ENCODE measurements at places on chromosomes 2 and 18. TPM values are rescaled to one million over a fixed set of nuclear protein-coding genes. Genes with fewer than 3 reads are reported as not detected.

ALK gene
- total RNA-seq: not detected

C1QL2 gene
- not detected for total RNA-seq

PROC gene
- total RNA-seq: not detected

DNA sequence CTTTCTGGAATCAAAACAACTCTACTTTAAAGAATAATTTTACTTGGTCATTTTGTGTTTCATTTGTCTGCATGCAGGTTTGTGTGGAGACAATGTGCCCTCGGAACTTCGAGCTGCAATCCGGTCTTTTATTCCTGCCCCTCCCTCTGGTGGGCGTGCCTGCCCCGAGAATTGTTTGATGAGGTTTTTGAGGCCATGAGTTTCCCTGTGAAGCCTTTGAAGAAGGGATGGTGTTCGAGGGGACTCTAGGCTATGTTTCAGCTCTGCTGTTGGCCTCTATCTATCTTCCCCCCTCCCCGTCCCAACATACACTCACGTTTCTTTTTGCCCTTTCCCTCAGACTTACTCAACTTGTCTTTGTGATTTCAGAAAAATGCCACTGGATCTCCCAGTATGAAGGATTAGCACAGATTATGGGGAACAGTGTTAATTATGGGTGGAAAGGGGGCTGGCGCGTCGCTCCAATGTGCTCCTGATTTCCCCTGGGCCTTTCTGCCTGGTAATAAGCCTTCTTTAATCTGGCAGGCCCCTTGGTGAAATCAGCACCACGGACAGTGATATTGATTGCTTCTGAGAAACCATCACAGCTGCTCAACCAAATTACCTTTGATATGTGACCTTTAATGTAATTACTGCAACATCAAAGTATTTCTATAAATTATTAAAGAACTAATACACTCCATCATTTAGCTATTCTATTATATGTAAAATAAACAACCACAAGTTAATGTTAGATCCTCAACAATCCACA, 82.2 kb downstream of the CELF4 start:
- peak; percentile 69 for DNase-seq
- no peak overlapping the region for H3K27ac ChIP-seq
- peaks cover 29% of the 10 kb centered on the region for H3K27me3 ChIP-seq
- H3K4me1 ChIP-seq: no peaks in the 10 kb centered on the region
- no peak overlapping the region for H3K4me3 ChIP-seq
- H3K36me3 ChIP-seq: no peaks in the 10 kb centered on the region

GRCh38 chr2:240255811-240256703, 115.6 kb upstream of the OTOS start:
- peak overlapping the region; percentile 59 for H3K27ac ChIP-seq
- H3K27me3 ChIP-seq: no peaks in the 10 kb centered on the region
- peak; percentile 21 for DNase-seq
- H3K4me3 ChIP-seq: peak overlapping the region; percentile 39
- peaks cover 16% of the 10 kb centered on the region for H3K4me1 ChIP-seq
- H3K36me3 ChIP-seq: no peaks in the 10 kb centered on the region

GRCh38 chr2:69291004-69291650, 95.9 kb downstream of the GFPT1 start:
- DNase-seq: no peak
- no peaks in the 10 kb centered on the region for H3K36me3 ChIP-seq
- no peaks in the 10 kb centered on the region for H3K27me3 ChIP-seq

- no peaks in the 10 kb centered on the region for H3K27me3 ChIP-seq
- peaks cover under 1% of the 10 kb centered on the region for H3K36me3 ChIP-seq
- DNase-seq: no peak
- H3K4me3 ChIP-seq: no peak overlapping the region
Observed at GRCh38 chr2:221618007-221618406, 45.9 kb upstream of the EPHA4 start.

- no peaks in the 10 kb centered on the region for H3K4me1 ChIP-seq
- DNase-seq: no peak
- peaks cover 26% of the 10 kb centered on the region for H3K36me3 ChIP-seq
- H3K4me3 ChIP-seq: no peak overlapping the region
Observed at GRCh38 chr2:147945660-147946059, 74.9 kb downstream of the ORC4 start.

DNA sequence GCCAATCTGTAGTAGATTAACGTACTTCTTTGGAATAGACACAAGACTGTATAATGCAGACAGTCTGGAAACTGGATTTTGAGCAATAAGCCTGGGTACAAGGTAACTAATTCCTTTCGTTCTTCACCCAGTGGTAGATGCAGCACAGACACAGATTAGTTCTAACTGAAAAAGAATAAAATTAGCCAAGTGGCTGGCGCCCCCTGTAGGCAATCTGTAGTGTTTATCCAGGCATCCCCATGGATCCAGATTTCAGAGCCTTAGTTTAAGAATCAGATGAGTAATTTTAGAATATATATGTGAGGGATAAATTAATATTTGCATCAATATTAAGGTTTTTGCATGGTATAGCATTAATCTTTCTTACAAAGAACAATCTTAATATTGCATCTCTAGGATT, 563.9 kb downstream of the DCC start:
- H3K36me3 ChIP-seq: no peaks in the 10 kb centered on the region
- no peaks in the 10 kb centered on the region for H3K27me3 ChIP-seq
- H3K4me1 ChIP-seq: no peaks in the 10 kb centered on the region
- DNase-seq: peak; percentile 54
- no peak overlapping the region for H3K4me3 ChIP-seq

DNA sequence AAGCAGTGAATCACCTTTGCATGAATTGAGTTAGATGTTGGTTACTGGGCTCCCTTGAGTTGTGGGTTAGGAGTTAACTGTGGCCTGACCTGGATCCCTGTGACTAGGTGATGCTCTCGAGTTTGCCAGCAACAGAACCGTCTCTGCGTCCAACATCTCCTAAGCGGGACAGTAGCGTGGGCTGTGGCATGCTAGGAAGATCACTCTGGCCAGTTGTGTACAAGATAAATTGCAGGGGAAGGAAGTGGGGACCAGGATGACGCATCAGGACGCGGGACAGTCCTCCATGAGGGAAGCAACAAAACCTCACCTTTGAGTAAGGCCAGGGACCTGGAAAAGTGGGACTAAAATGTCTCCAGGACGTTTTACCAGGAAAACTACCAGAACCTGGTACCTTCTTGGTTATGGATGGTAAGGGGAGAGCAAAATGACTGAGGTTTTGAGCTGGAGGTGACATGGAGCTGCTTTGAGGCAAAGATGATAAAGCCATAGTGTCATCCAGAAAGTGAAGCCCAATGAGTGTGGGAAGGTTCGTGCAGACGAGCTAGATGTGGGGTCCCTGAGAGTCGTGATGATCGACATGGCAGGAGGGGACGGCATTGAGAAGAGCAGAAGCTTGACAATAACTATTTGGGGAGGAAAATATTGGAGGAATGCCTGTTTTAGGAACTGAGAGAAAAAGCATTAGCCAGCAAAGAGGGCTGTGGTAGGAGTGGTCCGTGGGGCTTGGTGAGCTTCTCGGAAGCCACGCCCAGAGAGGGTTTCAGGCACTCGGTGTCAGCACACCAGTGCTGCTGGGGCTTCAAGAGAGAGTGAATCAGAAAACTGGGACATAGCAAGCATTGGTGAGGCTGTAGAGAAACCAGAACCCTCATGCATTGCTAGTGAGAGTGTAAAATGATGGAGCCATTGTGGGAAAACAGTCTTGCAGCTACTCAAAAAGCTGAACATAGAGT, 95.1 kb downstream of the SMAD7 start:
- no peaks in the 10 kb centered on the region for H3K4me1 ChIP-seq
- no peak overlapping the region for H3K27ac ChIP-seq
- H3K27me3 ChIP-seq: no peaks in the 10 kb centered on the region
- DNase-seq: no peak
- H3K36me3 ChIP-seq: peaks cover 12% of the 10 kb centered on the region
- no peak overlapping the region for H3K4me3 ChIP-seq

GRCh38 chr2:188146888-188147287, 144.8 kb upstream of the GULP1 start:
- peaks cover 16% of the 10 kb centered on the region for H3K4me1 ChIP-seq
- no peaks in the 10 kb centered on the region for H3K36me3 ChIP-seq
- H3K4me3 ChIP-seq: no peak overlapping the region
- no peak overlapping the region for H3K27ac ChIP-seq
